Left lobe of liver (tissue), 2 donors: ENCODE measurements at places on chromosomes 6 and 20. TPM values are rescaled to one million over a fixed set of nuclear protein-coding genes. Genes with fewer than 3 reads are reported as not detected.

DNA sequence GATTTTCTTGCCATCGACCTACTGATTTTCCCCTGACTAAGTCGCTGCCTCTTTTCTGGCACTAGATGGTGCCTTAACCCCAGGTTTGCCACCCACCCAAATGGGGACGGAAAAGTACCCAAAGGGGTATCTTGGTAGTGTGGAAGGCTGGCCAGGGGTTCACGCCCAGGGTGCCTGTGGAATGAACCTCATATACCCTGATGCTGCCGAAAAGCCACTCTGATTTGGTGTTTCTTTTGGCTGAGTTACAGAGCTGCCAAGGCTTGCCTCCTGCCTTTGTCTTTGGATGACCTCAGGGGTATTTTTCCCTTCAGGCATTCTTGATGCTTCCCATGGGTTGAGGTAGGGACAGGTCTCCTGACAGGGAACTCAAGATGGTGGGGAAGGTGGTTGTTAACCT, 78.1 kb downstream of the MAP3K7 start:
- no peak for DNase-seq

DNA sequence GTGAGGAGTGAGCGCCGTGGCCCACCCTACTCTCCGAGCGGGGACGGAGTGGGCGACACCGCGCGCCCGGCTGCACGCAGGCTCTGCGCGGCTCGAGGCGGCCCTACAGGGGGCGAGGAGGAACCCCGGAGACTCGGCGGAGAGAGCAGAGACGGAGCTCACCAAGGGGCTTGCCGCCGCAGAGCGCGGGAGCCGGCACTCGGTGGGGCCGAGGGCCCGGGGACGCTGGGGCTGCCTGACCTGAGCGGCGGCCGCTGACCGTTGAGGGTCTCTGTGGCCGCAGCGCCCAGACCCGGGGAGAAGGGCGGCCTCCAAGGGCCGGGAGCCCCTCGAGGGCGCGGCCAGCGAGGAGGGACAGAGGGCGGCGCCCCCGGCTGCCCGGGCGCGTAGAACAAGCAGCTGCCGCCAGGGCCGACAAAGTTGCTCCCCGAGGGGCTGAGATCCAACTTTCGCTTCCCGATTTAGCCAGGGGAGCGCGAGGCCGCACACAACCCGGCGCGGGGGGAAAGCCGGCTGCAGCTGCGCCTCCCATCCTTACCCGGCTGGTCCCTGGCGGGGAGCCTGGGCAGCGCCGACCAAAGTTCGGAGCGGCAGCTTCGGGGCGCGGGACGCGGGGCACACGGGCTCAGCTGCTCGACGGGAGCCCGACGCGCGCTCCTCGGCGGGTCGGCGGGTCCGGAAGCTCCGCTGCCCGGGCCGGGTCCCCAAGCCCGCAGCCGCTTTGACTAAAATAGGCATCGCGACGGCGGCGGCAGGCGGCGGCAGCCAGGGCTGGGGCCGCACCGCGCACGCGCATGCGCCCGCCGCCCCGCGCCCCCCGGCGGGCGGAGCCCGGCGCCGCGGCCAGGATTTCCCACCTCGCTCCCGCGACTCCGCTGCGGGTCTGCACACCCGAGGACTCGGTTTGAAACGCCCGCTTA, 43.1 kb downstream of the POPDC3 start:
- DNase-seq: peak; percentile 55

GRCh38 chr6:776528-776931, 83.6 kb upstream of the EXOC2 start:
- no peak for DNase-seq

Gene POLR1C
- 13.3 TPM for total RNA-seq

DNA sequence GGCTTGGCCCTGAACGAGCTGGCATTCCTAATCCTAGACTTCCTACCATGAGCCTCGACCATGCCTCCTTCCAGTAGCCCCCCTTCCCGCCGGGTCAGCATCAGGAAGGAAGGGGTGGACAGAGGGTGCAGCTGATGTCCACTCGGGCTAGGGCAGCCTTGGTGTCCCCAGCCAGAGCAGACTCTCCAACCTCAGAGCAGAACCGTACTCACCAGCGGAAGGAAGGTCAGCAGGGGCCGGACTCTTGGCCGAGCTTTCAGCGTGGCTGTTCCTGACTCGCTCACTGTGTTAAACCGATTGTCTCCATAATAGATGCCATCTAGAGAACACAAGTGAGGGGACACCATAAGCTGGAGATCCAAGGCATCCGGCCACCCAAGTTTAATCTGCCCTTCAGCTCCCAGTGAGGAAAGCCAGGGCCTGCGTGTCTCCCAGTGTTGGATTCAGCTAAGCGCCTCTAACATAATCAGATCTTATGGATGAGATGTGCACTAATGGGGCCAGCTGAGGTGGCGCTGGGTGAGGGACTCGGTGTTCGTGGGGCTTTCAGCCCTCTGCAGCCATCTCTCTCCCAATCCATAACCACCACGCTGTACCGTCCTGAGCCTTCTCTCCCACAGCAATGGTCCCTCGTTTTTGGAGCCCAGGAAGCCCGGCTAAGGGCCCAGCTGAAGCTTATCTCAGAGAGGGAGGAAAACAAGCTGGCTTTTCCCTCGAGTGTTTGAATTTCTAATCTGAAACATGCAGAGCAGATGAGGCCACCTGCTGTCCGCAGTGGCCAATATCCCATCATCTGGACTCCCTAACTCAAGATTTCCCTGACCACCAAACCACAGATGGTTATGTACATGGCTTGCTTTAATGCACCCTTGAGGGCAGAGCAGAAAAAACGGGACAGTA, 13.7 kb downstream of the C6orf132 start:
- DNase-seq: no peak

Gene BPI
- total RNA-seq: 0.48 TPM

GRCh38 chr6:51844336-51844735, 243.1 kb downstream of the PKHD1 start:
- no peak for DNase-seq

Gene ARFGEF3
- total RNA-seq: 0.18 TPM

GRCh38 chr6:117502580-117502979, 20.1 kb downstream of the DCBLD1 start:
- DNase-seq: no peak

Gene GINS1
- total RNA-seq: 0.58 TPM

Gene CCN2
- 6.7 TPM for total RNA-seq

Gene ACTL10
- total RNA-seq: 0.20 TPM

DNA sequence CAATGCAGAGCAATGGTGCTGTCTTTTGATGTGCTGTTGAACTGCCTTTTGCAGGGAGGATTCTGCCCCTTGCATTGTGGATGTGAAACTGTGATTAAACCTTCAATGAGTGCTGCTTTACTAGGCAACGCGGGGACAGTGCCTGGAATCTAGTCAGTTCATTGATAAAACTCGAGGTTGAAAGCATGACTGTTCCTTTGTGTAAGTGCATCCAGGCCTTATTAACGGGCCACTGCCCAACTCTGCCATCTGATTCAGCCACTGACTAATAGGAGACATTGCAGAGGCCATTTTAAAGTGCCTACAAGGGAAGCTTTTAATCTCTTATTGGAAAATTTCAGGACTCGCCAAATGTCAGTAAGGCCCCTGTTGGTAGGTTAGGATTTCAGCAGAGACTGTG, 49.3 kb downstream of the SLC35F1 start:
- no peak for DNase-seq

GRCh38 chr6:157607317-157608109, 215.5 kb upstream of the SNX9 start:
- DNase-seq: no peak

Gene NFATC2
- 4.6 TPM for total RNA-seq

Gene SALL4
- 1.3 TPM for total RNA-seq

Gene MUC21
- not detected for total RNA-seq

DNA sequence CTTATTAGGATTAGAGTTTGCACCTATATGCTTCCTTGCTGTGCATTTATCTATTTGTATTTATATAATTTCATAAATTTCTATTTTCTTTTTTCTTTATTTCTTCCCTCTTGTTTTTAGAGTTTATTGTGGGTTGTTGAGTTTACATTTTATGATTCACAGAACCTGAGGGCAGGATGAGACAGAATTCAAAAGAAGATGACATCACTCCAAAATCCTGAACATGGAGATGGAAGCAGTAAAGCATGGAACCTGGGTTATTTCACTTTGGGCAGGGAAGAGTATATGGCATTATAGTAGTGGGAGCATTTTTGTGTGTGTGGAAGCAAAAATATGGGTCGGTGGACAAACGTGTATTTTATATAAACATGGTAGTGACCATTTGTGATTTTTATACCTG, 157.5 kb downstream of the RFX6 start:
- no peak for DNase-seq

Gene MCHR2
- total RNA-seq: not detected

Gene MEP1A
- total RNA-seq: not detected

DNA sequence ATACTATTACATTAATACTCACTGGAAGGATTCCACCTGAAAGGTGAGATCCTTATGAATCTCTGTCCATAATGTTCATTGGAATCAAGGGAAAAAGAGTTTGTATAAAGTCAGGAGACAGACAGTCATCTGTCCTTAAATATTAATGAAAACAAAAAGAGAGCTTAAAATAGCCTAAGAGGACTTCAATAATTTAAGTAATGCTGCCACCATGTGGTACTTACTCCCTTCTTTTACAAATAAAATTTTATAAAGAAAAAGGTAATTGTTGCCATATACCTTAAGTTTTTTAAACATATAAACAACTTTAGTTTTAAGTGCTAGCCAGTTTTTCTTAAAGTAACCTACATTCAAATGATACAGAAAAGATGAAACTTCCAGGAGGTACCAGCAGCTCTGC, 5.1 kb downstream of the BLOC1S5 start:
- no peak for DNase-seq

- DNase-seq: no peak
Measured at GRCh38 chr6:159013229-159013628, 13.2 kb upstream of the RSPH3 start.

Gene GMPR
- 4.3 TPM for total RNA-seq

Gene MRS2
- total RNA-seq: 12.7 TPM

DNA sequence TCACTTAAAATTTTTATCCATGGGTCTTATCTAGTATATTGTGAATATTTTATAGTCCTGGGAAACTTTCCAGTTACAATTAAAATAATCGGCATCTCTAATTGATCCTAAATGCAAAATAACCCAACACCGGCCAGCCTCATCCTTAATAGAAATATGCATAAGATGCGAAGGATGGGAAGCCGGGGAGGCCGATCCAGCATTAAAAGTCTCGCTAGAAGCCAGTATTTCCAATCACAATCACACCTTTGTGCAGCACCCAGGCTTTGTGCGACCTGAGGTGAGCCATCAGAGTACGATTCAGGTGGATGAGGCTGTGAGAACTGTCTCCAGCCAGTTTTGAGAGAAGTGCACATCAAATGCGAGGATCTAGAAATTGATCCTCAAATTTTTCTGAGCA, 65.4 kb downstream of the EZR start:
- no peak for DNase-seq

Gene RHAG
- total RNA-seq: 0.38 TPM

DNA sequence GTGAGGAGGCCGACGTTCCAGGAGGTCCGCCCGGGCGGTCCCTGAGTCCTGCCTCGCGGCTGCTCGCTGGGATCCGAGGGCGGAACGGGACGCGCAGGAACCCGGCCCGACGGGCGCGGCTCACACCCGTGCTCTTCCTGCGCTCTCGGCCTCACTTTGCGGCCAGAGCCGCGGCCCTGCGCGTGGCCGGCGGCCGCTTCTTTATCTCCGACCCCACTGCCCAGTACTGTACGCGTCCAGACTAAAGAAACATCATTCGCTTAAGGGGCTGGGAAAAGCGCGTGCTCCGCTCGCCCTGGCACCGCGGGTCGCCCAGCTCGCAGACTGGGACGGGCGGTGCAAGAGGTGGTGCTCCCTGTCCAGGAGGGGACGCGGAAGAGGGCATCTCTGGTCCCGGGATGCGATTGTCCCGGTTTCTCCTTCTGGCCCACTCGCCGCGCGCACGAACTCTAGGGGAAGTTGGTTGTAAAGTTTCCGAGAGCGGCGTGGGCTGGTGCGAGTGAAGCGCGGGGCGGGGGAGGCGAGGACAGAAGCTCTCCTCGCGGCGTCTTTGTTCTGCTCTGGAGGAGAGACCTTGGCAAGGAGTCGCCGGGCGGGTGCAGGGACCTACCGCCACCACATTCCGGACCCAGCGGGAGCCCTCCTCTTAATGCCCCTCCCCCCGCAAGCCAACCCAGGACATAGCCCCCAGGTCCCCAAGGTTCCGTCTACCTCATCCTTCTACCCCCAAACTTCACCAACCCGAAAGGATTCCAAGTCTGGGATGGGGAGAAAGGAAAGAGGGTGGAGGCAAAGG, 71.0 kb downstream of the SOX4 start:
- no peak for DNase-seq

Gene HTR1B
- not detected for total RNA-seq

DNA sequence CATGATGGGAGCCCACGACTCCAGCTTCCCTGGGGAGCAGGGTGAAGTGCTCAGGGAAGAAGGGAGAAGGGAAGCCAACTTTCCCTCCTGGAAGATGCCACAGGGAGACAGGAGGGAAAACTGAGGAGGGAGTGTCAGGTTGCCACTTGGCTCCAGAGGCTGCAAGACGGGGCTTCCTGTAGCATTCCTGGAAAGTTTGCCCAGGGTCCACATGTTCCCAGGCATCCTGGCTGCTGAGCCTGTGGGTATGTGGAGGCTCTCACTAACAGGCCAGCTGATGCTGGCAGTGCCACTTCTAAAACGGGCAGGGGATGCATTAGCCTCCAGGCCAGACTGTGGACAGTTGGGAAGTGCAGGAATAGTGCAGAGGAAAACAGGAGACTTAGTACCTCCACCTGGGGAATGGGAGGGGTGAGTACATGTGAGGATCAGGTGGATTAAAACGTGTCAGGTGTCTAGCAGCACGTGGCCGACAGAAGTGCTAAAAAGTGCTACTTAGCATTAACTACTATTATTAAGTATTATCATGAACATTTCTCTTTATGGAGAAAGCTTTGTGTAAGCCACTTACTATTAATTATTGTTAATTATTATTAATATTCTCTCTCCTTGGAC, 33.2 kb downstream of the BANF2 start:
- DNase-seq: no peak

GRCh38 chr6:33183071-33183683, 9.1 kb downstream of the COL11A2 start:
- DNase-seq: no peak

- DNase-seq: no peak
Measured at GRCh38 chr6:120451508-120451907, 882.8 kb downstream of the TBC1D32 start.

Gene ANKEF1
- total RNA-seq: 5.0 TPM

DNA sequence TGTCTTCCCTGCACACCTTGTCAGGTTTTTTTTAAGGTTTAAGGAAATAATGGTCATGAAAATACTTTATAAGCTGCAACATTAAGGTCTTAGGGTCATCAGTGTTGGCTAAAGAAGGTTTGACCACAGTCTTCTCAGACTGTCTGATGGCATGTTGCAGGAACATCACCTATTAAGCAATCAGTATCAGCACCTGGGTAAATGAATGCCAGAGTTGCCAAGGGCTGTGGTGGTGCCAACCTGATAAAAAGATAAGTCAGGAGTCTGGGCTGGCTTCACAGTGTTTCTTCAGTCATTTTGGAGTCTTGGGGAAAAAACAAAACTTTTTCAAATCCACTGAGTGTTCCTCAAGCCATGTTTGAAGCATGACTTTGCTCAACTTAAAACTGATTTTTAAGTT, 61.5 kb upstream of the VSTM2L start:
- no peak for DNase-seq

Gene HSPA1L
- 0.60 TPM for total RNA-seq

Gene C6orf15
- not detected for total RNA-seq

GRCh38 chr6:193773-194310, 98.4 kb upstream of the DUSP22 start:
- no peak for DNase-seq

- no peak for DNase-seq
Measured at GRCh38 chr20:49529470-49529869, 38.5 kb downstream of the PTGIS start.

- DNase-seq: no peak
Measured at GRCh38 chr6:30122515-30122914, 9.6 kb upstream of the TRIM31 start.

Gene LINC00237
- total RNA-seq: not detected
